Cardiac muscle cell (in vitro differentiated cells and primary cell): ENCODE measurements at places on chromosomes 3 and 15. TPM values are rescaled to one million over a fixed set of nuclear protein-coding genes. Genes with fewer than 3 reads are reported as not detected.

GRM7 gene
- 1.1 and 1.7 TPM in 2 replicates for total RNA-seq

INSYN1 gene
- total RNA-seq = 9.6 and 15.8 TPM in 2 replicates

CACNA2D2 gene
- 6.8 and 8.7 TPM in 2 replicates for total RNA-seq

CDCP1 gene
- total RNA-seq = 0.04 and 0.12 TPM in 2 replicates

CIB2 gene
- total RNA-seq = 62.7 and 63.4 TPM in 2 replicates

PIGZ gene
- total RNA-seq = 4.2 and 8.1 TPM in 2 replicates
